Left forelimb (tissue), 1 donor: ENCODE measurements at places on chromosomes 2 and 18.

DNA sequence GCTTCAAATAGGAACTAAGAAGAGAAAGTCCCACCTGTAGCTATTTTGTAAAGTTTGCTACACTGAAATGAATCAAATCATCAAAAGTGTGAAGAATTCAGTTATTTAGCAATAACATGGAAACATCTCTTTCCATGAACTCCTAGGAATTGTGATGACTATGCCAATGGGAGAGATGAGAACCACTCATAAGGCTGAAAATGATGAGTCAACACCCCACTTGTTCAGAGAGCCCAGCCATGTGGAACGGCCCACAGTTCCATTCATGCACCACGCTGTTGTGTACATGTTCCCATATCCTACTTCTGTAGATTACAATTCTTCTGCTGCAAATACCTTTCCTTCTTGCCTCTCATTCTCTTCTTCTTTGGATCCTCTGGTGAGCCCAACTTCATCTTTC is 645.5 kb upstream of the ID2 start:
- no peak for DNase-seq

DNA sequence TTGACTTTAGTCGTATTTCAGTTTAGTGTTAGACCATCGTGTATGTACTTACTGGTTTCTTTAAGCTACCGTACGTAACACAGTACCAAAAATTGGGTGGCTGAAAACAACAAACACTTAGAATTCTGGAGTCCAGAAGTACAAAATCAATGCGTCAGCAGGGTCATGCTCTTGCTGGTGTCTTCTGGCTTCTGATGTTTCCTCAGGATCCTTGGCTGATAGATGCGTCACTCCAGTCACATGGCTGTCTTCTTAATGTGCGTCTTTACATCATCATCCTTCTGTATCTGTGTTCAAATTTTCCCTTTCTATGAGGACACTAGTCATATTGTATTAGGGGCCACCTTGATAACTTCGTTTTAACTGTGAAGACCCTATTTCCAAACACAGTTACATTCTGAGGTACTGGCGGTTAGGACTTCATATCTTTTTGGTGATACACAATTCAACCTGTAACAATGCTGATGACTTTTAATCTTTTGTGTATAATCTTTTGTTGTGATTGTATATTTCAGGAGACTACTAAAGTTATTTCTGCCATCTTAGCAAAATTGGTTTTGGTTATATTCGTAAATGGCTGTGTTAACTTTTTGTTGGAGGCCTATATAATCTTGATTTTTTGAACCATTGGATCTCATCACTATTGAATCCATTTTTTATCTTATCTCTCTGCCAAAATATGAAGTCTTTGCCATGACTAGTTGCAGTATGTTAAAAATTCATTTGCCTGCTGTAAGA is 25.4 kb downstream of the ACTR3 start:
- no peak for DNase-seq

DNA sequence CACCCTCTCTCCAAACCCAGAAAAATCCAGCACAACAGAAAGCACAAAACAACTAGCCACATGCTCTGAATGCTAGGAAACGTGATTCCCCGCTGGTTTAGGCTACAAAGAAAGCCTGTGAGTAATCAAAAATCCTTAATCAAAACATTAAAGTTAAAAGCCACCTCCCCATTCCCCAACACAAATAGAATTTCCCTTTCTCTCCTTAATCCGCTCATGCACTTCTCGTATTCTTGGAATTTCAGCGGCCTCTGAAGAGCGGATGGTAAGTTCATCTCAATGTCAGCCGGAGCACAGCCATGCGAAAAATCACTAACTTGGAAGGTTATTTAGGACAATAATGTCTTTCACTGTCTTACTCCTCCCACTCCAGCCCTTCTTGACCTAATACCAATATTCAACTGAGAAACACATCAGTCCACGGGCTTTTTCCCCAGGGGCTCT is 126.7 kb downstream of the OSBPL1A start:
- no peak for DNase-seq

GRCh38 chr2:1935476-1935875 is 191.2 kb upstream of the PXDN start:
- DNase-seq, result no peak

- no peak for DNase-seq
These were observed 210.7 kb upstream of the TNP1 start for GRCh38 chr2:217070611-217071010.

GRCh38 chr2:143255899-143256298 is 126.7 kb downstream of the ARHGAP15 start:
- DNase-seq, result no peak

DNA sequence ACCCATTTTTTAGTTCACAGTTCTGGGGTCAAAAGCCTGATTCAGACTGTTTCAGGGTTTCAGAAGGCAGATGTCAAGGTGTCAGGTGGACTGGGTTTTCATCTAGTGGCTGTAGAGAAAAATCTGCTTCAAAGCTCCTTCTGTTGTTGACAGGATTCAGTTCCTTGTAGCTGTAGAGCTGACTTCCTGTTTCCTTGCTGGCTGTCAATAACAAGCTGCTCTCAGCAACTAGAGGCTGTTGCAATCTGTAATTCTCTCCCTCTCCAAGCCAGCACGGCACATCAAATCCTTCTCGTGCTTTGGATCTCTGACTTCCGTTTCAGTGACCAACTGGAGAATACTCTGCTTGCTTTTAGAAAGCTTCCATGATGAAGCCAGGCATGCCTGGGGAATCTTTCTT is 179.4 kb downstream of the DOK6 start:
- DNase-seq, result no peak

GRCh38 chr2:48265169-48266030 is 264.6 kb upstream of the STON1 start:
- no peak for DNase-seq

- no peak for DNase-seq
These were observed 21.6 kb upstream of the ITGB6 start for GRCh38 chr2:160221391-160222276.

DNA sequence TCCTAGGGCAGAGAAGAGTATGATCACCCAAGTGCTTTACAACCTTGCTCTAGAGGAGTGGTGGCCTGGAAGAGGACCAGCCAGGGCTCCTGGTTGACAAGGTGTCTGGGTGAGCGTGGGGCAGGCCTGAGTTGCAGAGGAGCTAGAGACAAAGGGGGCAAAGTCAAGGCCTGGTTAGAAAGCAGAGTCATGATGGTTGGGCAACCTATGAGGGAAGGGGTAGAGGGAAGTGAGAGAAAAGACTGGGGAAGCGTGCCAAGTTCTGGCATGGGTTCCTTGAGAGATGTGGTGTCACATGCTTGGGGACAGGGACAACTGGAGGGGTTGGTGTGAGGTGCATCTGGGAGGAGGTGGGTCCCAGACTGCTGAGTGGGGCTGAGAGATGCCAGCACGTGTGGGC is 13.5 kb downstream of the ZFP36L2 start:
- no peak for DNase-seq

DNA sequence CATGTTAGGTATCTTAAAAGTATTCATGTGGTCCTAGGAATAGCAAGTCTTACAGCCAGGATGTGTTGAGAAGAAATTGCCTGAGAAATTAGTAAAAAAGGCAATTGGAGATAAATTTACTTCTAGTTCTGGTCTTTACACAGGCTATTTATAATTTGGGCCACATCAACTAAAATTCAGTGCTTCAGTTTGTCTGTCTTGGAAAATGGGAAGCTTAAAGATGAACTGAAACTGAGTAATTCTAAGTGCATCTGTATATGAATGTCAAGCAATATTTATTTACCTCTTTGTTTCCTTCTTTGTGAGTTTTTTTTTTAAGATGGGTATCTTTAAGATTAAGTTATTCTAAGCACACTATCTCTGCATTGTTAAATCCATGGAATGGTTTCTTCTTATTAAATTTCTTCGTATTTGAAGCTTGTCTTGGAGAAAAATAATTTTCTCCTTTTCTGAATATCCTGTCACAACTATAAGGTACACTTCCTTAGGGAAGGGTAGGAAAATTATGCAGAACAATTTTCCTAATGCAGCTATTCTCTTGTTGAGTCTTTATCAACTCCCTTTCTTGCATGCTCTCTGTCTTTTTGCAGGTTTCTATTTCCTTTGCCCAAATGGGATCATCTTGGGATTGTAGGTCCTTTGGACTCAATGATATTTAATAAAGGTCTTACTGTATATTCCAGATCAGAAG is 39.7 kb upstream of the MMADHC start:
- no peak for DNase-seq

- DNase-seq, result no peak
These were observed 5.4 kb upstream of the KCNG2 start for GRCh38 chr18:79792096-79792987.

DNA sequence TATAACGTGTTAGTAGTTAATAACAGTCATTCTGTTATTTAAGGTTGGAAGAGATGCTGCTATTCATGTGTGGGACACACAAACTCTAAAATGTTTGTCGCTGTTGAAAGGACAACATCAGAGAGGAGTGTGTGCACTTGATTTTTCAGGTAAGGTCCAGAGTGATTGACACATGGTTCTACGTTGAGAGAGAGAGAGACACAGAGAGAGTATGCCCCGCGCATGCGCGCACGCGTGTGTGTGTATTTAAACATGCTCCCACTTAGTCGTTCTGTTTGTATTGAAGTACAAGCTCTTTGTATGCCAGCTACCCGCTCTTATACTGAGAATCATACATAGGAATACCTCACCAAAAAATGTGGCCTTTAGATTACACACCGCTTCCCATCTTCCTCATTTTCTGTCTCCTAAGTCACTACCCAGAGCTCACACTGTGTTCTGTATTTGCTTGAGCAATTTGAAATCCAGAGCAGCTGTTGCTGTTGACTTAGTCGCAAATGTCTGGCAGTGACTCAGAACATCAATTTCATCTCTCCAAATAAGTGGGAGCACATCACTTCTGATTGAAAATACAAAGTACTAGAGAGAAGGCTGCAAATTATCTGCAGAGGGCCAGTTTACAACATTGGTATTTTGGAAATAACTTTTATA is 148.1 kb downstream of the EML6 start:
- no peak for DNase-seq

GRCh38 chr2:218405746-218406208 is 6.1 kb downstream of the CTDSP1 start:
- DNase-seq, result no peak

GRCh38 chr2:235024931-235025773 is 73.3 kb downstream of the SH3BP4 start:
- DNase-seq, result no peak

GRCh38 chr2:45993476-45993991 is 303.7 kb upstream of the EPAS1 start:
- DNase-seq, result no peak

DNA sequence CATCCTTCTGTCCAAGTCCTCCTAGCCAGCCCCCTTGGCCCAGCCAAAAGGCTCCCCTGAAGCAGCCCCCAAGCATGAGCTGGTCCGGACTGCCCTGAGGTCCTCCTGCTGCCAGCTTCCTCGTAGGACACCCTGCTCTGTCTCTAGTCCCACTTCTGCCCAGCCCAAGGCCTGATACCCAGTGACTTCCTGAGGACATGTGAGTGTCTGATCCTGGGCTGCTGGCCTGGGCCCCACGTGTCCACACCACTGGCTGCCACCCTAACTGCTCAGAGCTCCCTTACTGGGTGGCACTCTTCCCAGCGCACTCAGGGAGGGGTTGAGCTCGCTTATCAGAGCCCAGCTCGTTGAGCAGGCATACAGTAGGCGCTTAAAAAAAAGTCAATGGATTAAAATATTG is 34.4 kb upstream of the PDIA6 start:
- DNase-seq, result no peak

- no peak for DNase-seq
These were observed 126.6 kb downstream of the COMMD1 start for GRCh38 chr2:62032096-62032495.

- DNase-seq, result no peak
These were observed 11.5 kb upstream of the KYNU start for GRCh38 chr2:142865924-142866323.

GRCh38 chr2:47907039-47907781 is 912 bp upstream of the FBXO11 start:
- DNase-seq, result no peak

DNA sequence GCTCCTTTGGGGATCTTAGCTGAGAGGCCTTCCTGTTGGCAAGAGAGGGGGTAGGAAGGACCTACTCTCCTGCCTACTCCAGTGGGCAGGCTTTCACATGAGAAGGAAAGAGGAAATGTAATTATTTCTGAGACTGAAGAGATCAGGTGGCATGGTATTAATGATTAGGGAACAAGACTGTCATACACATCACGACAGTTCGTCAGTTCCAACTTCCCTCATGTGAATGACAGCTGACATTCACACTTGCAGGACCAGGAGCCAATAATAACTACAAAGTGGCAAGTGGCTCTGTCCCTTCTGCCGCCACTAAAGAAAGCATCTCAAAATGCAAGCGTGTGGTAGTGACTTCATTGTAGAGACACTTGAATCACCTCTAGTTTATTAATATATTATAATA is 90.0 kb downstream of the ZCCHC2 start:
- DNase-seq, result no peak

DNA sequence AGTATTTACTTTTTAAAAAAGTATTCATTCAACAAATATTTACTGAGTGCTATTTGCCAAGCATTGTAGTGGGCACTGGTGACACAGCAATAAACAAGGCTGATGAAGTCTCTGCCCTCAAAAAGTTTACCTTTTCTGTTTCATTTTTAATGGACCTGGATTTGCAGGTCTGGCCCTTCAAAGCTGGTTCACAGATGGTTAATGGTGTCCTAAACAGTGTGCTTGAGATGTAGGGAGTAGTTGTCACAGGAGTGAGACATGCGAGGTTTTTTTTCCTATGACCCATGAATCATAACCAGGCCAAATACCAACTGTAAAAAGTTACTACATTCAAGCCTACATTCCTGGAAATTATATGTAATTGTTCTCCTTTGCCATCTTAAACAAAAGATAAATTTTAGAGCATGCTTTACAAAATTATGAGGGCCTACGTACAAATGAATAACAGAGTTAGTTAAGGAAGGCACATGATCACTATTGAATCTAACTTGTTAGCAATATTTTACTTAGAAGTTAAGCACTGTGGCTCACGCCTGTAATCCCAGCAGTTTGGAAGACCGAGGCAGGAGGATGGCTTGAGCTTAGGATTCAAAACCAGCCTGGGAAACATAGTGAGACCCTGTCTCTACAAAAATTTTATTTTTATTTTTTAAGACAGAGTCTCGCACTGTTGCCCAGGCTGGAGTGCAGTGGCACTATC is 223.9 kb downstream of the MBD5 start:
- no peak for DNase-seq

DNA sequence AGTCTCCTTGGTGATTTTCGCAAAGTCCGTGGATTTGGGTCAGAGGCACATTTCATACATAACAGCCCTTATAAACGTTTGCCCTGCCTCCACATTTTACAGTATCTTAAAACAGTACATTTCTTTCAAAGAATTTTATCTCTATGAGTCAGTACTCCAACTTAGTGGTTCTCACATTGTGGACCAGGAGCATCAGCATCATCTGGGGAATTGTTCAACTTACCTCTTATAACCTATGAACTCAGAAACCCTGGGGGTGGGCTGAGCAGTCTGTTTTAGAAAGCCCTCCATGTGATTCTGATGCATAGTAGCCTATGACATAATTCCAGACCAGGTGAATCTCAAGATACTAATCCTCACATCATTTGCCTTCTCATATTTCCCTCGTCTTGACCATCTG is 12.4 kb downstream of the SUPT7L start:
- no peak for DNase-seq

DNA sequence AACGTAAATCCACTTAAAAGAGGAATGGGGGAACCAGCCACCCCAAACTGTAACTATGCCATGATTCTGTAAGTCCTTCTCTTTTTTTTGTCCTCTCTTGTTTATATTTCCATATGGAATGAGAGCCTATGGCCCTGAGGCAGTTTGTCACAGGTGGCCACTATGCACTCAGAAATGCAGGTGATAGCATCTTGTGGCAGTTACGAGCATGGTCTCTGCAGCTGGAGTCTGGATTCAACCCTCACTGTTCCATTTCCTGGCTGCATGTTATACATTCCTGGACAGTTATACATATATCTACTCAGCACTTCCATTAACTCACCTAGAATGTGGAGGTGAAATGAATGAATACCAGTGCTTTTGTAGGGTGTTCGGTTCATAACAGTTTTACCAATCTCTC is 291.5 kb upstream of the FANCL start:
- DNase-seq, result no peak
